ENCODE measurements at places on chromosomes 2 and 18. TPM values are rescaled to one million over a fixed set of nuclear protein-coding genes. Genes with fewer than 3 reads are reported as not detected.

GRCh38 chr2:217859926-217860325, 142.9 kb downstream of the TNS1 start:
- no peak for DNase-seq

NOL4 gene
- total RNA-seq = not detected

DNA sequence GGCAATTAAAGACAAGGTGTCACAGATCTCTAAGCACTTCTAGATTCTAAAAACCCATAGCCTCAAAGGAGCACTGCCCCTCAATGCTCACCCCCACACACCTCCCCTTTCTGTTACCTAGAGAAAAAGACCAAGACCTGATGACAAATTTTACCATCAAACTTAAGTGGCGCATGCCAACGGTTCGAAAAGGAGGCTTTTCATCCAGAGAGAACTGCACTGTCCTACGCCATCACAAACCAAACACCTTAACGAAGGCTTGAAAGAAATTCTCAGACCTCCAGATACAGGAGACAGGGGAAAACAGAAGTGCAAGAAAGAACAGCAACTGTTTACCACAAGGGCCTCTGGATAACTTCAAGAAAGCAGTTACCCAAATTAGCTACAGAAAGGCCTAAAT, 2.0 kb upstream of the ZC3H6 start:
- DNase-seq = no peak

DNA sequence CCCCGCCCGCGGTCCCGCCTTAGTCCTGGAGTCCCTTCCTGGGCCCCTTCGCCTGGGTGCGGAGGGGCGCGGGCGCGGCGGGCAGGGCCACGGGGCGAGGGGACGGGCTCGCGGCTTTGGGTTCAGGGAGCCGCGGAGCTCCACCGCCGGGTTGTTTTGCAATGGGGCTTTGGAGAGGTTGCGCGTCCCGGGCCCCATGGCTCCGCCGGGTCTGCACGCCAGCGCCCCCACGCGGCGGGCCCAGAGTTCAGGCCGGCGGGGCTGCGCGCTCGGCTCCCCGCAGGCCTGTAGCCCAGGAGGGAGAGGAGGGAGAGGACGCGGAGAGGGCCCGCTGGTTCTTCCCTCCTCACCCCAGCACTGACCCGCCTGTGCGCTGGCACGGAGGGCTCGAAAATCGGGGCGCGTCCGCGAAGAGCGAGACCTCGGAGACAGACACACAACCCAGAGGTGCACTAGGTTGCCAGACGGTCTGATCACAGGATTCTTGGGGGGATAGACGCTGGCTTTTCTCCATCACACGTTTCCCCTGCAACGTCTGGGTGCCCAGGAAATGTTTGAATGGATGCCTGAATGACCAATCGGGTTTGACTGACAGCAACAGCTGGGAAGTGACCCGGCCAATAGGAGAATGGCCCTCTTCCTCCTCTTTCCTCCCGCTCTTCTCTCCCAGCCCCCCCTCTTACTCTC, 4.9 kb upstream of the SIX2 start:
- peak; percentile 99 for DNase-seq

DNA sequence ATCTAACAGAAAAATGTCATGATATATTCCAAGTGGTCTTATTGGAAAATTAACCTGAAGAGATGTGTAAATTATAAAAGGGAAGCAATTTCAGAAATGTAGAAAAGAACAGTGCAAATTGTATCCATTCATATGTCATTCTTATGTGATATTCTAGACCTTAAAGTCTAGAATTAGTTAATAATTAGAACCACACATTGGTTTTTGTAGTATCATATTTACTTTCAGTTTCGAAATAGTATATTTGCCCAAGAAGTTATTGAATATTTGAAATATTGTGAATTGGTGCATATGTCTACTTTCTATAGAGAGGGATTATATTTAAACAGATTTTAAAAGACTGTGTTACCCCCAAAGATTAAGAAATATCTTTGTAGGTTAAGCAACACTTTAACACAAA, 1348.6 kb upstream of the ACVR2A start:
- no peak for DNase-seq

DNA sequence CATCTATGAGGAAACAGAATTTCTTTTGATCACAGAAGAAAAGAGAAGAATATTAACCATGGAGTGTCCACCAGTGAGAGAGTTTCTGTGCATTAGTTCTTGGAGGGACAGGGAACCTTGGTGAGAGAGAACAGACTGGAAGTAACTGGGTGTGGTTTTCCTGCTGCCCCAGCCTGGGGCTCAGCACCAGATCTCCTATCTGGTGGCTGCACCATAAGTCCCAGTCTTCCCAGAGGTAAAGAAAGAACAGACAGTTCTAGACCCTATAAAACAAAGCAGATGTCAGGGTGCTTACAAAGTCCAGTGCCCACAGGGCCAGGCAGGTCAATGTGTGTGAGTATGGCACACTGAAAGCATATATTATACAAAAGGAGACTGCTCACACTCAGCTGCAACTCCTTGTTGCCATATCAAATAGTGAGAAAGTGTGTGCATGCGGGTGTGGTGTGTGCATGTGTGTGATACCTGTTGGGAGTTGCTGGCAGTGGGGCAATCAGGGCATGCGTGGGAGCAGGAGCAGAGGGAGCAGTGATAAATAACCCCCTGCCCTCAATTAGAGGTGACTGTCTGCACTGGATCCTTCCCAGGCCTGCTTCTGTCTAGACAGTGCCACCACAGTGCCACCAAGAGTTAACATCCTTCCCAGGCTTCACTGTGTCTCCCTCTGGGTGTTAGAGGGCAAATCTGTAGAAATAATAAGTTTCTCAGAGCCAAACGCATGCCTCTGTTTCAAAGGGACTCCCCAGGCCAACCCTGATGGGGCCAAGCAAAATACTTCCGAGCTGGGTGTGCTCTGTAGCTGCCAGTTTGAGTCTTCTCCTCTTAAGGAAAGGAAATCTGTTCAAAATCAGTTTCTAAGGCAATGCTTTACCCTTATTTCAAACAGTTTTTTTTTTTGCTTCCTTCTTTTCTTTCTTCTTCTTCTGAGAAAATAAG, 45.7 kb downstream of the RDH14 start:
- no peak for DNase-seq

M1AP gene
- total RNA-seq = under 0.01 TPM

CIB4 gene
- total RNA-seq = not detected

MATN3 gene
- total RNA-seq = 2.4 TPM

- no peak for DNase-seq
Observed at GRCh38 chr18:48228301-48228715, 180.9 kb downstream of the ZBTB7C start.

SLC39A6 gene
- 133 TPM for total RNA-seq

- no peak for DNase-seq
Observed at GRCh38 chr2:212299943-212300342, 238.7 kb downstream of the ERBB4 start.

NAPG gene
- total RNA-seq = 43.9 TPM

DNA sequence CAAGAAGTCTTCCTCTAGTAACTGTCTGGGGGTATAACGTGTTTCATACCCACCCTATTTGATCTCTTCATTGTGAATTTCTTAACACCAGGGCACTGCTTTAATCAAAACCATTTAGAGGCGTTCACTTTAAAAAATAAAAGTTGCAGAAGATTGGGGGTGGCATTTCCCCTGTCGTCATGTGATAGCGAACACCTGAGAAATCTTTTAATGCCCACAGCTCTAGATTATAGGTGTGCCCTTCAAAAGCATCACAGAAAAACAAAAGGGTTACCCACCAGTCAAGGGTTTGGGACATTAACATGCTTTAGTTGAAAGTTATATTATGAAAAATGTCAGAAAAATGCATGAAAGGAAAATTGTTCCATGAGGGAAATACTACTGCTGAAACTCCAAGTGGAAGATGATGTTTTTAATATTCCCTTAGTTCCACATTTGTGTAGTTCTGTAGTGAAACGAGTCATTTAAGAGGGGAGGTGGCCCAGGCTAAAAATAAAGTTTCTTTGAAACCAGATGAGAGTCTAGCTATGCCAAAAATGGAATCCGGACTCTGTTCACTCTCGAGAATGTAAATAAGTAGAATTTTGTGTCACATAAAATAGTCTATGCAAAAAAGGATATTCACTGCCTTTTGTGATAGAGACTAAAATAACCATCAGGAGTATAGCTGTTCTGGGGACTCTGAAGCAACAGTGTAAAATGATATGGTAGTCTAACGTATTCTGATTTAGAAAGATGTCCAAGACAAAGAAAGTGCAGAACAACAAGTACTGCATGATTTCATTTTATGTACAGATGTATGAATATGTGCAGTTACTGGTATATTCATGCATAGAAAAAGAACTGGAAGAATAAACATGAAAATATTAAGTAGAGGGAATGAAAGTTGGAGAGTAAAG, 95.3 kb downstream of the TMEM247 start:
- DNase-seq = no peak

GRCh38 chr2:196980001-196980400, 53.5 kb upstream of the PGAP1 start:
- DNase-seq = no peak

RSAD2 gene
- 0.72 TPM for total RNA-seq

- DNase-seq = peak; percentile 96
Observed at GRCh38 chr2:237623428-237624403, 3.7 kb upstream of the LRRFIP1 start.

- peak; percentile 8 for DNase-seq
Observed at GRCh38 chr2:66661253-66662173, 226.6 kb downstream of the MEIS1 start.

DNA sequence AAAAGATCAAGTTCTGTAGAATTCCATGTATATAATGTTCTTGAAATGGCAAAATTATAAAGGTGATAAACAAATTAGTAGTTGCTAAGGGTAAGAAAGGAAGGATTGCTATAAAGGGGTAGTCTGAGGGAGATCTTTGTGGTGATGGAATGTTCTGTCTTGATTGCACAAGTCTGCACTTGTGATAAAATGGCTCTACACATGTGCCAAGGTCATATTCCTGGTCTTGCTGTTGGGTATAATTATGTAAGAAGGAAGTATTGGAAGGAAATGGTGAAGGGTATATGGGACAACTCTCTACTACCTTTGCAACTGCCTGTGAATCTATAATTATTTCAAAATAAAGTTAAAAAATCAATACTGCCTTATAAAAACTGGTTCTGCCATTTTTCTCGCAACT, 15.3 kb downstream of the SGPP2 start:
- no peak for DNase-seq

NMUR1 gene
- under 0.01 TPM for total RNA-seq

GRCh38 chr2:105894327-105894944, 149.7 kb downstream of the NCK2 start:
- no peak for DNase-seq

GRCh38 chr2:235740821-235741220, 247.0 kb downstream of the AGAP1 start:
- DNase-seq = no peak

GRCh38 chr2:219907011-219907365, 279.6 kb downstream of the SLC4A3 start:
- no peak for DNase-seq

DNA sequence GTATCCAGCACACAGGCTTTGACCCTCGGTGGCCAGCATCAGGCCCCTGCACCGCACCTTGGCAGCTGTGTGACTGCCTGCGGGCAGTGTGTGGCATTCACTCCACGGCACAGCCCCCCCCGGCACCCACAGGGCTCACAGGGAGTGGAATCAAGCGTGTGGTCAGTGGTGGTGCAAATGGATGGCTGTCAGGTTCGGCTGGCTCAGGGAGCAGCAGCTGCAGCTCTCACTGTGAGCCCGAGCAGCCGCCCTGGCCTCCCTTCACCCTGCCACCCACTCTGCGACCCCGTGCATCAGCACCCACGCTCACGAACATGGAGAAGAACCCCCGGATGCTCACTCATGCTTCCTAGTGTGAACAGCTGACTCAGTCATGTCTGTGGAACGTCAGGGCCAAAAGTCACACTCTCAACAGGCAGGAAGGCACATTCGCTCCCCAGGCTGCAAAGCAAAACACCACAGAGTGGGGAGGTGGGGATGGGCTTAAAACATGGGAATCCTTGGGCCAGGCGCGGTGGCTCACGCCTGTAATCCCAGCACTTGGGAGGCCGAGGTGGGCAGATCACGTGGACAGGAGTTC, 41.5 kb upstream of the GPC1 start:
- peak; percentile 91 for DNase-seq

- DNase-seq = no peak
Observed at GRCh38 chr2:67945940-67946339, 116.9 kb downstream of the C1D start.

DNA sequence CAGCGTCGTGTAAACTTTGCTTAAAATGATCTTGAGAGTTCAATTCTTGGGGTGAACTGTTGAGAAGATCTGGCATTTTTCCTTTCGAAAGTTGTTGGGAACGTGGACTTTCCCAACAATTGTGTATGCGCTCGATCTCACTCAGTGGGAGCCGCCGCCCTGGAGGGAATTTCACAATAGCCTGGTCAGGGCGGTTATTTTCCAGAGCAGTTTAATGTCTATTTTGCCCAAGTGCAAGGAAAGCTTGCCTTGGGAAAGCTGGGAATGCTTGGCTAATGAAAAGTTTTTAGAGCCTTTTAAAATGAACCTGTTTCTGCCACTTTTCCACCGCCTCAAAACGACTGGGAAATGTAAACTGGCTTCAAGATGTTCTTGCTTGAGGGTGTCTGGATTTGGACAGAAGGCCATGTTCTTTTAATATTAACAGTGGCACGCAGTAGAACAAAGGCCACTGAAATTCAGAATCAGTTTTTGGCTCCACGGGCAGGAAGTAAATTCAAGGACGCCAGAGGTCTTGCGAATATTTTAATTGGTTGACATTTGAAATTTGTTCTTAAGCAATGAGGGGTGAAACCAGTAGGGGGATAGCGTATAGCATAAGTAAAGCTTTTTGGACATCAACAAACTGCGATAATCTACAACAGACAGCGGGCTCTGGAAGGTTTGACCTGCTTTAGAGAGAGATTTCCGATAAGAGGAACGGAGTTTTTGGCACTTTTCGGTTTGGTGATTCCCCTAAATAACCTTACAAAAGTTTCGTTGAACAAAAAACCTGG, 1.2 kb downstream of the CFLAR start:
- peak; percentile 89 for DNase-seq

- peak; percentile 8 for DNase-seq
Observed at GRCh38 chr2:39241588-39241987, 2.2 kb downstream of the CDKL4 start.

DNA sequence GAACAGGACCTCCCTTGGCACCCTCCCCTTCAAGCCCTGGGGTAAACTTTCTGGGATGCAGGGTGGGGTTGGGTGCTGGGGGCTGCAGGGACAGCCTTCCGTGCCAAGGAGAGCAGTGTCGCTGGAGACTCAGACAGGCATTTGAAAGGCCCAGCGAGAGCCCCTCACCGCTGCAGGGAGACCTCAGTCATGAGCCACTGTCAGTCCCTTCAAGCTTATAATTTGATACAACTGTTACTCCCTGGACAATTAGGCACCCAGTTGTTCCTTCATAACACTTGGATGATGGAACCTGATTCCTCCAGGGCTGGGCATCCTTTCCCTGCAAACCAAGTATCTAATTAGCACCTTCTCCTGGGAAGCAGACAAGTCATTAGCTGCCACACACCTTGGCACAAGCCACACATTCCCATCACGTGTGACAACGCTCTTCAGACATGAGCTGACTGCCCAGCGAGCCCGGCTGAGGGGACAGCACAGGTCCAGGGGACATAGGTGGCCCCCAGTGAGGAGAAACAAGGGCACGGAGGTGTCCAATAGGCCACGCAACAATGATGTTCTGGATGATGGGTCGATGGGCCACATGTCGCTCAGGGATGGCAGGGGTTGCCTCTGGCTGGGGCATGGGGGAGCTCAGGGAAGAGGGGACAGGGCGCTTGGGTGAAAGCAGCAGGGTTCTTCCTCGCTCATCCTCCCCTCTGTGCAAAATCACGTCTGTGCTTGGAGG, 59.6 kb downstream of the KCNF1 start:
- DNase-seq = no peak

- DNase-seq = peak; percentile 74
Observed at GRCh38 chr2:64405581-64406406, 48.2 kb upstream of the LGALSL start.

EGR4 gene
- total RNA-seq = not detected

EVA1A gene
- 70.9 TPM for total RNA-seq

COL4A3 gene
- not detected for total RNA-seq
